Activated T-cell treated with anti-CD3 and anti-CD28 coated beads, Interleukin-2, amount 50 U/mL, for 1 hour (primary cell): ENCODE measurements at places on chromosomes 2 and 18.
A peak's percentile ranks its signal among the peaks of the same experiment; 100 is the strongest.

- DNase-seq: no peak
Measured at GRCh38 chr2:85766229-85766628, 12.4 kb downstream of the ATOH8 start.

- DNase-seq: no peak
Measured at GRCh38 chr18:47968006-47968676, 37.7 kb upstream of the SMAD2 start.

DNA sequence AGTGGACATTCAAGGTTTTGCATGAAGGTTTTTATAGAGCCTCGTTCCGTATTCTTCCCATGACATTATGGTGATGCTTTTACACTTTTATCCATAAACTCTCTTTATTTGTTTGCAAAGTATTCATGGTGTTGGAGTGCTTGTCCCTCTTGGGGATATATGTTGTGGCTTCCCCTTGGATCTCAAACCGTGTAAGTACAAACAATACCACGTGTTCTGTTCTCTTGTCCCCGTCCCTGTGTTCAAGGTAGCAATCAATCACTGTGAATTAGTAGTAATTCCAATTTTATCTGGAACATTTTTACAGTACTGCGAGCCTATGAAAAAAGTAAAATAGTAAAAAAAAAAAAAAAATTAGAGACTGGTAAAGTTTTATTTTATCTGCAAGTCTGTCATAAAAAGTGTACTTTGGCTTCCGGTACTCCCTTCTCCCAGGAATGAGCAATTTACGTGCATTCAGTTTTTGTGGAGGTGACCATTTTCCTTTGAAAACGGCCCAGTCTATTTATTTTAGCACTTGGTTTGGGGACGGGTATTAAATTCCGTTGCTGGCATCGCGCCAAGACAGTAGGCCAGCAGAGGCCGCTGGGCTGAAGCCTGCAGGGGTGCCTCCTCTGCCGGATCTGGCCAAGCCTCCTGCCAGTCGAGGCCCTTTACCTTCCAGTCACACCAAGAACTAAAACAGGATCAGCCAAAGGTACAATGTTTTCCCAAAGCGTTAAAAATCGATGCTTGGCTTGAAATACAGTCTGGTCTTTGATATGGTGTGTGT lies 175.7 kb downstream of the SOCS6 start:
- DNase-seq: peak; percentile 24

- no peak for DNase-seq
Measured at GRCh38 chr2:12284037-12284436, 432.7 kb upstream of the TRIB2 start.

DNA sequence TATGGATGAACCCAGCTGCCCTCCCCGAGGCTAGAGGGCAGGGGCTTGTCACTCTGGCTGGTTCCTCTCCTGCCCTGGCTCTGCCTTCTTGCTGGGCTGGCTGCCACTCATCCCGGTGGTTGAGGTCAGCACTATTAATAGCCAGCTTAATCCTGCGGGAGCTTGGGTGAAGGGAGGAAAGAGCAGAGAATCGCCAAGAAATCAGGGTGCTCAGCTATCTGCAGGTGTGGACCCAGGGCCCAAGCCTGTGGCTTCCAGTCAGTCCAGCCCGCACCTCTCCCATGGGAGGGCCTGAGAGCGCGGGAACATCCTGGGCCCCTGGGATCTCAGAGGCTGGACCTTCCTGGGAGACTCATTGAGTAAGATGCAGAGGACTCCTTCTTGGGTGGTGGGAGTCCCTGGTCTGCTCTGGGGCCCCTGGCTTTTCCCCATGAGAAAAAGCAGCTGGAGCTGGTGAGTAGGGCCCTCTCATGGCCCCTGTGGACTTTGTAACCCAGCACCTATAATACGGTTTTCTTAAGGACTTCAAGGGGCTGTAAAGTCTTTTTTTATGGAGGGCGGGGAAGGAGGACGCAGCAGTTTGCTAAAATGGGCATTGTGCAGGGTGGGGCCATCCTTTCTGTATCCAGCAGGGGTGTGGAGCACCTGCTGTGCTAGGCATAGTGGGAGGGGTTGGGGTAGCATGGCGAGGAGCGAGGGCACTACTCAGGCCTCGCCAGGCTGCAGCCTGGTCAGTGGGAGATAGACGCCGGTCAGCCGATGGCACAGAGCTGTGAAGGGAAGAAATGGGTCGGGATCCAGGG lies 27.4 kb upstream of the CNNM3 start:
- no peak for DNase-seq

DNA sequence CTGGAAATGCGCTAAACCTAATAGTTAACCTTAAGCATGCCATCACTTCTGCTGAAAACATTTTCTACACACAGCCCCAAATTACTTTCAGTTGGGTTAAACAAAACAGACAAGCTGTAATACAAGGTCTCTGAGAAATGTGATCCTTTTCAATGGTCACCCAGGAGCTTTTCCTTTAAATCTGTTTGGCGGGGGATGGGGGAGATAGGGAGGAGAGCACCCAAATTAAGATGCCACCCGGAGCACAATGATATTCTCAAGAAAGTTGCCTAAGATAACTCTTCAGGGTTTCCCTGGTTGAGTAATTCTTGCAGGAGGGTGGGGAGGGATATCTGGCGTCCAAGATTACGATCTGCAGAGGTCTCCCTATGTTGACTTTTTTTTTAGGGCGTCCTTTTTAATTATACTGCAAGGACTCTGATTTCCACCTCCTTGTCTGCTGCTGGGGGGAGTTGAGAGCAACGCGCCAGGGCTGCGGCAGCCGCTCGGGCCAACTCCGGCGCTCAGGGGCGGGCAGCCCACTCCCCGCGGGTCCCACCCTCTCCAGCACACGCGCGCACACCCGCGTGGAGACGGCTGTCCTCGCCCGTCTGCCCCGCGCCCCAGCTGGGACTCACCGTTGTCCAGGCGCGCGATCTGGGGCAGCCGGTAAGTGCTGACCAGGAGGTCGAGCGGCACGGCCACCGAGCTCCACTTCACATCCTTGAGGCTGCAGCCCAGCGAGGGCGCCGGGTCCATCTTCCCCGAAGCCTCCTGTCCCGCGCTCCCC lies 807 bp downstream of the GAREM1 start:
- peak; percentile 23 for DNase-seq

GRCh38 chr2:224927011-224927410 lies 115.3 kb downstream of the DOCK10 start:
- no peak for DNase-seq

DNA sequence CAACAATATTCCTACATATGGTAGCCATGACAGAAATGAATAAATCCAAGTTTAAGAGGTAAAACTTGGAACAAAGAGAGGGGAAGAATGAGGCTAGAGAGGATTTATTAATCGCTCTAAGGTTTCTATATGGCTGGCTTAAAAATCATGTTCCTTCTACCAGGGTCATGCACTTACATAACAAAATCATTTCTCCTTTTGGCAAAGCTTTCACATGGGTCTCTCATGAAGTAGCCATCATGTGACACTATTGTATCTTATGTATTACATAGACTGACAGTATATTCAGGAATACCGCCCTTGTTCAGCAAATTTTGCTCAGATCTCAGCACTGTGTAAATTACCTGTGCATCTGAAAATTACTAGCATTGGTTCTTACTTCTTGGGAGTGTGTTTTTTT lies 1554.5 kb upstream of the SLC39A10 start:
- DNase-seq: no peak
